Stimulated activated CD8-positive, alpha-beta memory T cell treated with anti-CD3 and anti-CD28 coated beads, Interleukin-7, amount 100 ng/mL, for 4 hours (primary cell): ENCODE measurements at places on chromosomes 5 and 9.

- DNase-seq = no peak
Observed at GRCh38 chr9:12794101-12794799, 19.4 kb downstream of the LURAP1L start.

DNA sequence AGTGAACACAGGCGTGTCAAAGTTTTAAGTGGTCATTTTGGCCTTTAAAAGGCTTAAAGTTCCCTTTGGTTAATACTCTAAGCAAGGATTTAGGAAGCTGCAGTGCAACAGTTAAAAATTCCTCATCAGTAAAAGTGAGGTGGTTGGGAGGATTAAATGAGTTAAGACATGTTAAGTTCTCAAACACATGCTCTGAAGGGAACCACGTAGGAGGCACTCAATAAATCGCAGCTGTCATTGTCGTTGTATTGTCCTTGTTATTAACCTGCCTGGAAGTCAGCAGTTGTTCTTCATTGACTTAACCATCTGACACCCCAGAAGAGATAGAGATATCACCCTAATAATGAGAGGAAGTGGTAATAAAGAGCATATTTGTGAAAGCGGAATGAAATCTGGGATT is 247.5 kb downstream of the MARCHF11 start:
- no peak for DNase-seq

- DNase-seq = no peak
Observed at GRCh38 chr5:135018457-135018856, 15.6 kb downstream of the PITX1 start.

DNA sequence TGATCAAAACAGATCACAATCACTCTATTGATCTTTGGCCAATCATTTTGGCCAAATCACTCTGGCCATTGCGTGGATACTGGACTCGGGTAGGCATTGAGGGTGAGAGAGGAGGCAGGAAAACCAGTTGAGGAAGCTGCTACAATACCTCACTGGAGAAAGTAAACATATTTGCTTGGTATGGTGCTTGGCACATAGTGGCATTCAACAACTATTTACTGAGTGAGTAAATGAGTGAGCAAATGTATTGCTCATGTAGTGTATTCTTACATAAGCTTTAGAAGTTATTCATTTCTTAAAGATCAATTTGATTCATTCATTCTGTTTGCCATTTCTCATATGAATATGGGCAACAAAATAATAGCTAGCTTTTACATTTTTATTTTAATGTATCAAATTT is 4.0 kb upstream of the DEPDC1B start:
- no peak for DNase-seq

DNA sequence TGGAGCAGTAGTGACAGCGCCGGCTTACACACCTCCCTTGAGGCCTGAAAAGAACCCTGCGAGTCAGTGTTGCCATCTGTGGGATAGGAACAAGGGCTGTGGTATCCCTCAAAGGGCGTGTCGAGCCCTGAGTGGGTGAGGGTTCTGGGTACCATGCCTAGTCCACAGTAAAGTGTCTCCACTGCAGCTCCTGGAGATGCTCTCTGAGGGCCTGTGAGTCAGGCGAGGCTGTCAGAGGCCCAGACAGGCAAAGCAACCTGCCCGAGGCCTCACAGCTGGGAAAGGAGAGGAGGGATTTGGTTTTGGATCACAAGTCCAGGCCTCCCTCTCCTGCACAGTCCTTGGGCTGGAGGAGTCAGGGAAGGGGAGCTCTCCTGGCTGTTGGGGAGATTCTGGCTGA is 6.1 kb downstream of the PRRX2 start:
- DNase-seq = peak; percentile 8
